Stimulated activated CD4-positive, alpha-beta T cell treated with anti-CD3 and anti-CD28 coated beads, Interleukin-12 subunit alpha, Interleukin-12 subunit beta, amount 100 ng/mL, for 4 hours (primary cell): ENCODE measurements at places on chromosomes 4 and X.

- no peak for DNase-seq
Measured at GRCh38 chr4:2958446-2958845, 4.8 kb downstream of the NOP14 start.

DNA sequence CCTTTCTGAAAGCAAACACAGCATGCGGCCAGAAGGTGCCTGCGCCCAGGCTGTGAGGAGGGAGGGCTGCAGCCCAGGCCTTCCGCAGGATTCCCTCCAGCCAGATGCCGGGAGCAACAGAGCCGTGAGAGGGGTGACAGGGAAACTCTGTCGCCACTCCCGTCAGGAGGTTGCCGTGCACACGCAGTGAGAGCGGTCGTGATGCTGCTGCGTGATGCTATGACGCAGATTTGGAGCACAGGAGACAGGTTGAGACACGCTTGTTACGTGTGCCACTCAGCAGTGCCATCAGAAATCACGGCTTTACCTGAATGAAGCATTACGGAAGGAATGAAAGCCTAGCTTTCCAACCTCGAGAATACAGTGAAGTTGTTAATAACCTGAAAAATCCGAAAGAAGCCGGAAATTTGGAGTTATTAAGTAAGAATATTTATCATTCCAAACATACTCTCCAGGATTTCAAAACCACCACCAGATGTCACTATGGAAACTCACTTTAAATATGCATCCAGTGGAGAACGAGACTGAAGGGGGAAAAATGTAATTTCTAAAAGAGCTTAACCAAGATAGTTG is 54.4 kb downstream of the FAT1 start:
- no peak for DNase-seq

DNA sequence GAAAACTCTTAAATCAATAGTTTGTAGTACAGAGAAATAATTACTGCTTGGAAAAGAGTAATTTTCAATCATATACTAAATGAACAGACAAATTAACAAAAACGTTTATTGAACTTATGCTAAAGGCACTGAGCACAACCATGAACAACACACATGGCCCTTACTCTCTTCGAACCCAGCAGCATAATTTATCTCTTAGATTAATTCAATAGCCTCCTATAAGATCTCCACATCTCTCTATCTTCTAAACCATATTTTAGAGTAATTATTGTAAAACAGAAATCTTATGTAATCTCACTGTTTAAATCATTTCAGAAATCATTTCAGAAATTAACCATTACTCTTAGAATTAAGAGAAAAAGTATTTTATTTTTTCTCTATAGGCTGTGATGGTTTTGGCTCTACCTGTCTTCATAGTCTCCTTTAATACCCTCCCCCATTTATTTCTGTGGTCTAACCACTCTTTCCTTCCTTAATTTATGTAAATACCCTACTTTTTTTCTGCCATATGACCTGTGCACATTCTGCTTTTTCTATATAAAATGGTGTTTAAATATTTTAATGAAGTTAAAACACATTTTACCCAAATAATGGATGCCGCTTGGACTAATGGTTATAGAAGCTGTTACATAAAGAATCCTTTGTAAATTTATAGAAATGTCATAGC is 218.5 kb downstream of the CCSER1 start:
- DNase-seq = no peak

- DNase-seq = no peak
Measured at GRCh38 chr4:114780205-114780604, 181.6 kb downstream of the UGT8 start.

GRCh38 chrX:132375941-132376340 is 112.9 kb downstream of the MBNL3 start:
- no peak for DNase-seq

- no peak for DNase-seq
Measured at GRCh38 chr4:142883040-142883832, 37.1 kb upstream of the INPP4B start.

DNA sequence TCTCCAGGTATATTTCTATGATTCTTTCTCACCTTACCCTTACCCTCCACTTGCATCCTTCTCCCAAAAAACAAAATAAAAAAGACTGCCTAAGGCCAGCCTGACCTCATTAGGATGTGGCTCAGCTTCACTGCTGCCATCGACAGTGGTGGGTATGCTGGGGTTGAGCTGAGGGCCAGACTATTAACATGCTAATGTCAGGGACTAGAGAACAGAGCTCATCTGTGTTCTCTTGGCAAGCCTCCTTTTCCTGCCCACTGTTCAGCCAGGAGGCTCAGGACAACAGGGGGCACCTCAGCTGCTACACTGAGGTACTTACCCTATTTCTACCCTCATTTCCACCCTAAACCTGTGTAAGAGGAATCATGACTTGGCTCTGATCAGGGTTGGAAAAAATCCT is 59.3 kb downstream of the MSN start:
- DNase-seq = no peak

- no peak for DNase-seq
Measured at GRCh38 chrX:13694983-13695382, 6.1 kb downstream of the RAB9A start.
